Fibroblast of upper back skin (primary cell): ENCODE measurements at places on chromosomes 6 and 20.

DNA sequence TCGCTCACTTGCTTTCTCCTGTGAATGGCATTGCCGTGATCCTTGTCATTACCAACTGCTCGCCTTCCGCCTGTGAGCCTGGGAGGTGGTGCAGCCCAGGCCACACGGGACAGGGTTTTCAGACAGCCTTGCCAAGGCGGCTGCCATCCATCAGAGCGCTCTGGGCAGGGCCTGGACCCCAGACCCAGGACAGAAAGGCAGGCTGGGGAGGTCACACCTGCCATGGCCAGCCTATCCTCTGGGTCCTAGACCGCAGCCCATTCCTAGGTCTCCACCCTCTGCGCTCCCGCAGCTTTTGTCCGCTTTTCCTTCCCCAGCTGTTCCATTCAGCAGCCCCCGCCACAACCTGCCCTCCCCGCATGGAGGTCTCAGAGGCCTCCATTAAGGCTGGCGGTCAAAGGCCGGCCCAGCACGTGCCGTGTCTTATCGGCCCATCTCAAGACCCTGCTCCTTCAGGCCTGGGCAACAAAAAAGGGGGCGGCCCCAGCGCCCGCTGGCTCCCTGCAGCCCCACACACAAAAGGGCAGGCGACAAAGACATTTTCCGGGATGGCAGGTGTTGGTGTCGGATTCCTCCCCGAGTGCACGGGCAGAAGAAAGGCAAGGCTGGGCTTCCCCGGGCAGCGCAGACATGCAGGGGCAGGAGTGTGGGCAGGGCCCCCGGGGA, 28.1 kb downstream of the INSM1 start:
- DNase-seq, result no peak

DNA sequence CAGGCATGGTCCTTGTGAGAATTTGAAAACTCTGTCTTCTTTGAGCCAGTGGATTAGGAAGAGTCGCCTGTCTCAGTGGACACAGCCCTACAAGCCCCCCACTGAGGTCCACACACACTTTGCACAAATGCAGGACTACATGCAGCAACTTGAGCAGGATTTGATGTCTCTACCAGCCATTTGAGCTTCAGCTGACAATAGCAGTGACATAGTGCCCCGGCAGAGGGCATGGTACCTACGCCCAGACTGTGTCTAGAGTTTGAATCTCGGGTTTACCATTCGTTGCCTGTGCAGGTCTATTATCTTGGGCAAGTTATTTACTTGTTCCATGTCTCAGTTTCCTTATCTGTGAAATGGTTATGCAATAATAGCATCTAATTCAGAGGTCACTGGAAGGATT, 580.1 kb downstream of the TFAP2B start:
- DNase-seq, result no peak

GRCh38 chr6:159446340-159446739, 246.7 kb downstream of the SOD2 start:
- no peak for DNase-seq

GRCh38 chr6:140321891-140322290, 947.4 kb upstream of the CITED2 start:
- DNase-seq, result no peak

- DNase-seq, result peak; percentile 31
Measured at GRCh38 chr6:15870333-15871043, 207.7 kb upstream of the DTNBP1 start.

GRCh38 chr6:148448369-148449012, 105.9 kb downstream of the SASH1 start:
- DNase-seq, result no peak

DNA sequence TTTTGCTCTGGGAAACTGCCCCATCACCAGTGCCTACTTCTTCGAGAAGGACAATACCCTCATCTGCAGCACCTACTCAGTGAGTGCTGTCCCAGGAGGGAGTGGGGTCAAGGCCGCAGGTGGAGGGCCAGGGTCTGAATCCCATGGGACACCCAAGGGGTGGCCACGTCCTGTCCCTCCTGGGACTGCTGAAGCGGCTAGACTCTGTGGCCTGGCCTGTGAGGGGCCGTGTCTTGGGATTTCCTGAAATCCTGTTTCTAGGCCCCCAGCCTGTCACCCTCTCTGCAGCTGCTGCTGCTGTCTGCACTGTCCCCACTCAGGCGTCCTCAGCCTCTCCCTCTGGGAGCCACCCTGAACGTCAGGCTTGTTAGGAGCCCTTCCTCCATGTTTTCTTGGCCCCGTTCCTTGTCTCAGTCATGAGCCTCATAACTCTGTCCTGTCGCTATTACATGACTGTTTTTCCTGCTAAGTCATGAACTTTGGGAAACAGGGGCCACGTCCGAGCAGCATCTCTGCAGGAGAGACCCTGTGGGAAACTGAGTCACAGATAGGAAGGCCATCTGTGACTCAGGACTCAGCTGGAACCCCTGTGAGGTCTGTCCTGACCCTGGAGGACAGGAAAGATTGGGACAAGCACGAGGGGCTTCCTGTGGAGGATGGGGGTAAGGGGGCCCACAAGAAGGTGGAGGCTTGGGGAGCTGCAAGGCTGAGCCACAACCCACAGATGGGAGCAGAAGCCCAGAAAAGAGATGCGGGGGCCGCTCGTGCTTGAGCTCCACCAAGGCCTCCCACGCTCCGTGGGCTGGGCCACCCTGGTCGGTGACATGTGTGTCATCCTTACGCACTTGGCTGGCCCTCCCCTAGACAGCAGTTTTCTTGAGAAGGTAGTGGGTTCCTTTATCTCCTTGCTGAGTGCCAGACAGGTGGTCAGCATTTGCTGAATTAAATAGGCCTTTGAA, 49.9 kb downstream of the EFCAB8 start:
- no peak for DNase-seq

- DNase-seq, result no peak
Measured at GRCh38 chr20:58840816-58841538, 9.7 kb downstream of the GNAS-AS1 start.

GRCh38 chr20:41969656-41970055, 351.5 kb upstream of the CHD6 start:
- DNase-seq, result no peak

- no peak for DNase-seq
Measured at GRCh38 chr6:139536751-139537617, 162.5 kb upstream of the CITED2 start.

- no peak for DNase-seq
Measured at GRCh38 chr20:22523499-22524392, 60.6 kb downstream of the FOXA2 start.

GRCh38 chr6:52346503-52346902, 15.4 kb upstream of the PAQR8 start:
- no peak for DNase-seq
